AML-193 (cell line): ENCODE measurements at places on chromosomes 3 and 15.

DNA sequence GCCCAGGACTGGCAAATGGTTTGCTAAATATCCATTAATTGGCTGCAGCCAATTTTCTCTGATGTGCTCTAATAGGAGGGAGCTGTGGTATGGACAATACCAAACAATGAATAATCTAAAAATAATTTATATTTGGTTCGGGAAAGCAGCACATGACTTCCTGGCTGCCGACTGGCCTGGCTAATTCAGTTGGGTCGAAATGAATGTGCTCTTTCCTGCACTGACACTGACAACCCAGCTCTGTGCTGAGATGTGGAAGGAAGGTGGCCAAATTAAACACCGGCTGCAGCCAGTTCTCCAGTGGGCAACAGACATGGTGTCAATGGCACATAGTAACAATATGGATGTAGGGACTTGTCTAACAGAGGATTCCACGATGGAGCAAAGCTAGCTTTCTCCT is 21.1 kb upstream of the COLQ start:
- no peak for DNase-seq

DNA sequence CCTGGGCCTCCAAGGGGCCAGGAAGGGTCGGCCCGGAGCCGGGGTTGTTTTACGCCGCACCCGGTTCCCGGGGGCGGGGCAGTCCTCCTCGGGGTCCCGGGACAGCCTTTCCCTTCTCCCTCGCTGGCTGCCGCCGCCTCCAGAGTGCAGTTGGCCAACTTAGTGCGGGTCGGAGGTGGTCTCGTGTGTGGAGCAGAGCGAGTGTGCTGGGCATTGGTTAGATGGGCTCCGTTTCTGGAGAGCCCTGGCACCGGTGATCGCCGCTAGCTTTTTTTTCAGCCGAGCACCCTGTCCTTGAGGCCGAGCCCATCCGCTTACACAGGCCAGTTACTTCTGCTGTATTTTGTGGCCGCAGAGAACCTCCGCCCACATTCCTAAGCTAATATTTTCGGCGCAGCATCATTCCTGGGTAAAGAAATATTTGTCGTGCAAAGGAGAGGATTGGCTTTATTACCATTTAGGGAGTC is 585 bp downstream of the KIF23 start:
- DNase-seq: peak; percentile 22

DNA sequence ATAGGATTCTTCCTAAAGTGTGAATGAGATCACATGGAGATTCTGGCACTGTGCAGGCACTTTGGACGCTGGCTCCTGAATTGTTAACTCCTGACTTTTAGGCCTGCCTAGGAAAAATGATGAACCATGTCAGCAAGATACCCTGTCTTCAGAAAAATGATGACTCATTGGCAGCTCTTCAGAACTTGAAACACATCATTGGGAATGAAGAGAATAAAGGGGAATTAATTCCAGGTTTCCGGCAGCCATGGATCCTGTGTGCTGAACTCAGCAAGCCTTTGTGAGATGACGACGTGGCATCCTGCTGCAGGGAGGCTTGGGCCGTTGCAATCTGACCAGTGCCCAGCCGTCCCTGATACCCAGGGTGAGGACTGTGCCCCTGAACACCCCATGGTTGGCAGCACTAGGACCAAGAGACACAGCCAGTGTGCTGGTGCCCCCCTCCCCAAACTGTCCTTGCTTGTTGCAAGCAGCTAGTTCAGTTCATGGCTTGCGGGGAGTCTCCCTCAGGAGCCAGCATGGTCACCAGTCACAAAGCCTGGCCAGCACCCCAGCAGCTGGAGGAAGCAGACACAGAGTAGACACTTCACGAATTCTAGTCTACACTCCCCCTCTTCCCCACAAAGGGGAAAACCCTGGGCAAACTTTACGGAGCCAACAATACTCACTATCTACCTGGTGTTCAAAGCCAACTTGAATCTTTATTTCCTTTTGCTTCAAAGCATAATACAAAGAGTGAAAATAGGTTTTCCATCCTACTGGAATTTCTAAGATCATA is 7.8 kb upstream of the LIPC start:
- no peak for DNase-seq

DNA sequence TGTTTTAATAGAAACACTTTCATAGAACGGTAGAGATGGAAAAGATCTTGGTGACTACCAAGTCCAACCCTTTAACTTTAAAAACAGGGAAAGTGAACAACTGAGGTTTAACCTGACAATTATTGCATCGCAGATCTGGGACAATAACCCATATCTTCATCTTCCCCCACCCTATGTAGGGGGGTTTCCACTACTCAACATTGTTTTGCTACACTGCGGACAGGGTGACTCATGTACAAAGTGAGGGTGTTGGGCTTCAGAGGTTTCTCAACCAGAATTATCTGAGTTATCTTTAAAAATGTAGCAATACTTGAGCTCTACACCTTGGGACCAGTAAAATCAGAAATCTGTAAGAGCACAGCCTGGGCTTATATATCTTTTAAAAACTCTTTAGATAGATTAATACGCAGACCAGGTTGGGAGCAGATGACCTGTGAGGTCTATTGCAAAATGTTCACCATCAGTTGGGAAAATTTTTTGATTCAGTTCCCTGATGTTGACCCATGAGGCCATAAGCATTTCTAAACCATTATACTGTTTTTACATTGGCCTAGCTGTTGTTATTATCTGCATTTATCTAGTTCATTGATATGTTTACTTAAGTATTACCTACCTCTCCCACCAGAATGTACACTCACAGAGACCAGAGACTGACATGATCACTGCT is 103.6 kb upstream of the ICE2 start:
- no peak for DNase-seq

DNA sequence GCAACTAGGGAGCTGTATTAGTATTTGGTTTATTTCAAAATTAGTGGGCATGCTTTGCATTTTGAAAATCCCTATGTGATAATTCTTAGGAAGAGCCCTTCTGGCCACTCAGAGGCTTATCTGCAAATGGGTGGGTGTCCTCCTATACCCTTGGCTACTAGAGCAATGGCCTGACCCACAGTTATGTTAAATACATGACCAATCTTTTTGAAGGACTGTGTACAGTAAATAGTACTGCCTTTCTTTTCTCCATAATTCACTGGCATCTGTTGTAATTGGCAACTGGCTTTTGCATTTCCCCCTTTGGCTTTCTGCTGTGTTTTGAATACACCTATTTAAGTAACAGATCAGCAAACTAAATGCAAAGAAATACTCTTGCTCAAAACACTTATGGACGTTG is 175.4 kb downstream of the ANXA2 start:
- DNase-seq: no peak

DNA sequence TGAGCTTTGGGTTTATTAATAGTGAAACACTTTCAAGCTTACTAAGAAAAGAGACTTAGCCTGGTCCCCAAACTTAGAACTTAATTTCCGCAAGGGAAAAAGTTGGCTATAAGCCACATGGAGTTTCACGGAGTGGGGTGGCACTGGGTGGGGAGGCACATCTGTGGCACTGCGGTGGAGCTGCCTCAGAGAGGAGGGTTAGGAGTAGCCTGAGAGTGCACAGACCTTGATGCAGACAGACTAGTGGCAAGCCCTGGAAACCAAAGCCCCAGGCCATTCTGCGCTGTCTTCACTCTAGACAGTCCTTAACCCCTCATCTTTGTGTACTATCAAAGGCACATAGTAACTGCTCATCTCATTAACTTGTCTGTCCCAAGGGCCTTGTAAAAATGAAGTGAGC is 22.0 kb downstream of the CXCR6 start:
- DNase-seq: no peak

- no peak for DNase-seq
Measured at GRCh38 chr15:37105029-37105428, 4.7 kb upstream of the MEIS2 start.

GRCh38 chr3:157134620-157135191 is 25.2 kb downstream of the CCNL1 start:
- no peak for DNase-seq

GRCh38 chr3:9135930-9136525 is 113.4 kb downstream of the SRGAP3 start:
- no peak for DNase-seq

DNA sequence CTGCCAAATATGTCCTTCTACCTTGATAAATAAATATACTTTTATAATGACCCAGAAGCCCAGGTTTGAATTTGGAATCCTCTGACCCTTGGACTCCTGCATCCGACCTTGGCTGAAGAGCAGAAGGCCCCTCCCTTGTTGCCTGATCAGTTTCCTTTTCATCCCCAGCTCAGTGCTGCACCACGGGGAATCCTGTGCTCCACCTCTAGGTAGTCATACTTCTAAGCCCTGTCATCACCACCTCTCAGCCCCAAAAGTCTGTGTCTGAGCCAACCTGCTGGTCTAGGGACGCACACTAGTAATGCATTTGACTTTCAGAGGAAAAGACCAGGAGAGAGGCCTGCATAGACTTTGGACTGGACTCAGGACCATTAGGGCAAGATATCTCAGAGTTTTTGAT is 310.6 kb downstream of the NLGN1 start:
- no peak for DNase-seq

GRCh38 chr3:185712337-185712736 is 112.5 kb downstream of the IGF2BP2 start:
- DNase-seq: no peak

DNA sequence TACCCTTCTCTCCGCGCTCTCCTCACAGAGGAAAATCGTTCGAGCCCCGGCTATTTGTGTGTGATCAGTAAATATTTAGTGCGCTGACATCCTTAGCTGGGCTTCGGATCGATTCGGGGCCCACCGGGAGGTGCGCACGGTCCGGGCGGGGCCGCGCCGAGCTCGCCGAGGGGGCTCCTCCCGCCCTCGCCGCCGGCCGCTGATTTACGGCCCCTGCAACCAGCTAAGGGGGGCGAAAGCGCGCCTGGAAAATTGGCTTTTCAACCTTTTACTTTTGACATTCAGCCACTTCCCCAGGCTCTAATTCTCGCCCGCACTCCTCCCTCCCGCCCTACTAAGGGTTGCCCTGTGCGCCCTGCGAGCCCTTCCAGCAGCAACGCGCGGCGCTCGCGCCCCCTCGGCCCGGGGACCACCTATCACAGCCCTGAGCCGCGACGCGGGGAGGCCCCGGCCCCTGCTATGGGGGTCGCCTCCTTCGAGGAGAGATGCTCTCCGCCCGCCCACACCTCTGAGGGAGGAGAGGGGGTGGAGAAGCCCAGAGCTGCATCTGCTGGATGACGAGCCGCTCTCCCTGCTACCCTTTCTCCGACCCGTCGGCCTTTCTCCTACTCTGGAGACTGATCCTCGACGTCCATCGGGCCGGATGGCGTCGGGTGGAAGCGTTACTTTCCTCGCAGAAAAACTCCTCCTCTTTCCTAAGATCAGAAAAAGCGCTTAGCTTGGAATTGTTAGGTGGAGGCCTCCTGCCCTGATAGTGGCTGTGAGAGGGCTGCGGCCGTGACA is 7.8 kb upstream of the NR2F2 start:
- no peak for DNase-seq

DNA sequence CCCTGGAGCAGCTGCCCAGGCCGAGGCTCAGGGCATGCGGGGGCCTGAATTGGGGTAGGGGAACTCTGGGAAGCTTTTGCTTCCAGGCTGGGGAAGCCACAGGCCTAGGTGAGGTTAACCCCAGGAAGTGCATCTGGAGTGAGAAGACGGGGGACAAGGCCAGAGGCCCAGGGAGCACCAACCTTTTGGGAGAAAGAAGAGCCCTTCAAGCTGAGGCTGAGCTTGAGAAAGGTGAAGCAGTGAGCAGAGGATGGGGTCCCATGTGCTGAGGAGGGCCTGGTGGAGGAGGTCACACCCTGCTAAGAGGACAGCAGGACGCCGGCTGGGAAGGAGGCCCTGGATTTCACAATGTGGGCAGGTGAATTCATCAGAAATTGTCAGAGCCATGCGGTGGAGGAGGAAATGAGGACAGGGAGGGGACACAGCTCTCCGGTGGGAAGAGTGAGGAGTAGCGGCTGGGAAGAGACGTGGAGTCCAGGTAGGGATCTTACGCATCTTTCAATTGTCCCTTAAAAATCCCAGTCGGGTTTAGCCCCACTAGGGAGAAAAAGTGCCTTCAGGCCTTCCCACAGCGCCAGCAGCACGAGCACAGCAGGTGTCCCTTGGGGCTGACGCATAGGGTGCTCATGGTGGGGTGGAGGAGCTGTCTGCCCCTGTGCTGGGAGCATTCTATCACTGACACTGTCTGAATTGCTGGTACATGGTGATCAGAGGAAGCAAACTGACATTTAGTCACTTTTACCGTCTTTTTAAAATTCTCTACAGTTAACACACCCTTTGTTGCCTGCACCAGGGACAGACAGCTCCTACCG is 50.9 kb downstream of the HCN4 start:
- no peak for DNase-seq

GRCh38 chr15:85639752-85640381 is 154.9 kb downstream of the KLHL25 start:
- no peak for DNase-seq

DNA sequence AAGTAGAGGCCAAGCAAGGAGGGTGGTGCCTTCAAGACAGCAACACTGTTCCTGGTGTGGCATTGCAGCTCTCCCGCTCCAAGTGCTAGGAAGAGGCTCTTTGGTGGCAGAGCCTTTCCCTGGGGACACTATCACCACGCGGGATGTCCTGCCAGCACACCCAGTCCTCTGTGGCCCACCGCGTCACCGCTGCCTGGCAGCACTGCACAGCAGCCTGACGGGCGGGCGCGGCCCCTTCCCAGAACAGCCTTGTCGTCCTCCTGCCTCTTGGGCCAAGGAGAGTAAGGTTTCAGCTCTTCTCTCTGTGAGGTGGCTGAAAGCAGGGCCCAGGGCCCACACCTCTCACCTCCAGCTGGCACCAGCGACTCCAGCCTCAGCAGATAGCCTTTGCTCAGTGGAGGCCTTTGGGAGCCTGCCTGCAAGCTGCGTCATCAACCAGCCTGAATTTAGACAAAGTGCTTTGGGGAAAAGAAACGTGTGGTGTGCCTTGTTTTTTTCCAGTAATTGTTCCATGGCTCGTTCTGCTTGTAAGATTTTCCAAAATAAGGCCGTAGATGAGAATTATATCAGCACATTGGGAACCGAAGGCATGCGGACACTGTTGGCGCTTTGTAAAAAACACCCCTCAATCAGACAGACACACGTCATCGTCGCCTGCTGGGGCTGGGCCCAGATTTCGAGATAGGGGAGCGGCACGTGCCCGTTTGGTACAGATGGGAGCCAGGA is 65.0 kb downstream of the AAGAB start:
- DNase-seq: no peak

- DNase-seq: no peak
Measured at GRCh38 chr15:39340903-39341645, 239.8 kb upstream of the THBS1 start.

GRCh38 chr15:90645873-90646575 is 71.1 kb upstream of the BLM start:
- no peak for DNase-seq

DNA sequence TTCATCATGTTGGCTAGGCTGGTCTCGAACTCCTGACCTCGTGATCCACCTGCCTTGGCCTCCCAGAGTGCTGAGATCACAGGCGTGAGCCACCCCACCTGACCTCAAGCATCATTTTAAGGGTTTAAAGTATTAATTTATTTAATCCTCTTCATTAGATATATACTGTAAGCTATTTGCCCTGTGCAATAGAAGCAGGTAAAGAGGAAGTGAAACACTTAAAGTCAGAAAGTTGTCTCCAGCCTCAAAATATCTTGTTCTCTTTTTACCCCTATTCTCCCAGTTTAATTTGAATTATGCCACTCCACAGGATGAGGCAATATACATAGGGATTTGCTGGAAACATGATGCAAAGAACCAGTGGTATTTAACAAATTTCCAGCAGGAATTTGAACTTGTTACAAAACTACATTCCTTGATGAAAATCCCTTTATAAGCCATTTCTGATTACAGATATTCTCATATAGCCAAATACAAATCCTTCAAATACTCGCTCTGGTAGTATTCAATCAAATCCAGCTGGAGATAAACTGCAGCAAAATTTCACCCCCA is 2.0 kb downstream of the NDUFB5 start:
- DNase-seq: peak; percentile 15
